NCI-H1048 (cell line): ENCODE measurements at places on chromosomes 11 and 22.

GRCh38 chr11:31500560-31500959, 8.9 kb downstream of the IMMP1L start:
- DNase-seq: no peak

GRCh38 chr22:35892192-35892591, 136.4 kb downstream of the RBFOX2 start:
- DNase-seq: no peak

DNA sequence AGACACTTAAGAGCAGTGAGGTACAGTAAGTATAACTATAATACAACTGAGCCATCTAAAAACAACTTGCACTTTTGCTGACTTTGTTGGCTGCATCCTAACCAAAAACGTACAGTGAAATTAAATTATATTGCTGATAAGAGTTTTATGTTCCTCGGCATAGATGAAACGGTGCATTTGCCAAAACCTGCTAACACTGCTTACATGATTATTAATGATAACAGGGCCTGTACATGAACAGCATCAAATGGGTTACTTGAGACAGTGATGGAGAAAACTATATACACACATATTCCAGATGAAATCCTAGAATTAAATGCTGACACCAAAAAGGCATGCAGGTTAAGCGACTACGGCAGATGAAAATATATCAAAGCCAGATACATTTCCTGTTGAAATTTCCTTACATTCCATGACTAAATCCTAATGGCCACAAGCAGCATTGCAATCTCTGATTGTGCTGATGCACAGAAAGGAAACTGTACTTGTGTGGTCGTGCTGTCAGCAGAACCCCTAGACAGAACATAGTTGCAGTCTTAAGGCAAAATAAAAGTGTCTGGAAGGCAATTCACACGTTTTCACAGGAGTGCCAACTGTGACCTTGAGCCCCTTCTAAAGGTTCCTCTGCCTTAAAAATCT, 143.9 kb downstream of the CADM1 start:
- no peak for DNase-seq

- no peak for DNase-seq
Measured at GRCh38 chr11:45275828-45276227, 10.3 kb downstream of the SYT13 start.

GRCh38 chr22:24002272-24002671, 3.0 kb downstream of the GSTT4 start:
- no peak for DNase-seq
